ENCODE measurements at places on chromosomes 7 and 10.

DNA sequence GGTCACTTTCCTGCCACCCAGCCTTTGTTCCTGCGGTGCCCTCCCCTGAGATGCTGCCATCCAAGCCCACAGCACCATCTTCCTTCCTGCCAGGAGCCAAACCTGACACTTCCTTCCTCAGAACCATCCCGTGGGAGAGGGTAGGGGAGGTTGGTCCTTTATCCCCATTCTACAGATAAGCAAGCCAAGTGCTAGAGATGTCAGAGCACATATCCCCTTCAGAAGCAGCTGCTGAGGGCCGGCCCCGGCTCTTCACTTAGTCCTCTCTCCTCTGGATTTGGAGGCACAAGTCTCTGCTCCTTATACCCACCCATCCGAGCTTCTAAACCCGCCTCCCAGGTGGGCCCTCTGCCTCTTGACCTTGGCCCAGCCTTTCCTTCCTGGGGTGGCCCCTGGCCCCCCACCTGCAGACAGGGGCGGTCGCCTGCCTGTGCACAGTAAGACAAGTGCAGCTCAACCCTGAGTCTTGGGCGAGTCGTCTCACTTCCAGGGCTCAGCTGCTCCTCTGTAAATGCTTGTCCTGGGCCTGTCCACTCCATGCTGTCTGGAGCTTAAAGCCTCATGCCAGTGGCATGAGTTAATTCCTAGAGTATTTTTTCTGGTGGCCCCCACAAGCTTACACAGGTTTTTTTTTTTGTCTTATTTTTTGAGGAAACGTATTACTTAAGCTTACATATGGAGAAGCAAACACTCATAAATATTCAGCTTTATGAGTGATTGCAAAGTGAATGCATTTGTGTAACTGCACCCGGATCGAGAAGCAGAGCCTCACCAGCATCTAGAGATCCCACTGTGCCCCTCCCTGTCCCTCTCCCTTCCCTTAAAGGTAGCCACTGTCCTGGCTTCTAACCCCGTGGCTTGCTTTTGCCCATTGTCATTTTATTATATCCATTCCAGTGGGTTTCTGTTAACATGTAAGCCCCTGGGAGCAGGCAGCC, 125.1 kb downstream of the CDH23 start:
- DNase-seq, result no peak
- no peak overlapping the region for H3K27ac ChIP-seq
- H3K4me1 ChIP-seq, result peaks cover 5% of the 10 kb centered on the region
- no peak overlapping the region for H3K4me3 ChIP-seq
- no peaks in the 10 kb centered on the region for H3K36me3 ChIP-seq

DNA sequence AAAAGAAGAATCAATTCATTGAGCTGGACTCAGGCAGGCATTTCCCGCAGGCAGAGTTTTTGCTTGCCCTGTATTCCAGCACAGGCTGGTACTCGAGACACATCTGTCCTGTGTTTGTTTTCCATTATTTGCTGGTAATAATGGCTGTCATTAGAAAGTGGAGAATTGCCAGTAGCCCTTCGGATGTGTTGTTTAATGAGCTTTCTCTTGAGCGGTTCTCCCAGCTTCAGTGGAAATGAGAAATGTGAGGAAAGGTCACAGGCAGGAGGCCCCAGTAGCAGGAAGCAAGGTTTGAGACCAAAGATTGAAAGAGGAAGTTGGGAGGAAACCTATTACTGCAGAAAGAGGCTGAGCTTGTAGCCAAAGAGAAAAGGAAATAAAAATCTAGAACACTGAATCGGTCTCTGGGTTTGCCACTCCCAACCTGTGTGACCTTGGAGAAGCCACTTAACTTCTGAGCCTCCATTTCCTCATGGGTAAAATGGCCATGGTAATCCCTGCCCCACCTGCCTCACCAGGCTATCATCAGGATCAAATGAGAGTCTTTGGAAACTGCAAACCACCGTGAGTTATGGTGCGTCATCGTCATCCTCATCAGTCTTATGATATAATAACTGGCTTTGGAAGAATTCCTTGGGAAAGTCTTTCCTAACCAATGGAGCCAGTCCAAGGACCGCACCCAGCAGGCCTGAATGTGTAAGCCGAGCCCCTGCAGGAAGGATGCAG, 67.7 kb downstream of the TACR2 start:
- no peak overlapping the region for H3K4me3 ChIP-seq
- H3K4me1 ChIP-seq, result peaks cover 8% of the 10 kb centered on the region
- no peaks in the 10 kb centered on the region for H3K36me3 ChIP-seq
- no peaks in the 10 kb centered on the region for H3K27me3 ChIP-seq
- no peak overlapping the region for H3K27ac ChIP-seq

GRCh38 chr10:14032406-14032998, 298.2 kb downstream of the FRMD4A start:
- no peaks in the 10 kb centered on the region for H3K36me3 ChIP-seq
- H3K27ac ChIP-seq, result no peak overlapping the region
- peak; percentile 61 for DNase-seq
- H3K27me3 ChIP-seq, result no peaks in the 10 kb centered on the region
- H3K4me1 ChIP-seq, result no peaks in the 10 kb centered on the region

DNA sequence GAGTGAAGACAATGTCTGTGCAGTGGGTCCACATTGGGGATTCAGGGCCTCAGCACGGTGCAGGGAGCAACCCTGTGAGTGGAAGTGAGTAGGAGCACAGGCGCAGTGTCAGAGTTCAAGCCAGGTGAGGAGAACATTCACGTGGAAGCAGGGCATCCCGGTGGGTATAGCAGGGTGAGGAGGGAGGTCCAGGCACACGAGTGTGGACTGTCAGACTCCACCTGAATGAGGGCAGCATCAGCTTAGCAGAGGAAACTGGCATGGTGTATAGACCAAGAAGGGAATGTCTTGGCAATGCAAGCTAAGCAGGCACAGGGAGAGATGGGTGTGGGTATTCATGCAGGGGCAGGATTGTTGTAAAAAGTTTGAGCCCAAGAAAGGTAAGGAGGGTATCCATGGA, 15.3 kb upstream of the LRRC72 start:
- DNase-seq, result no peak
- H3K27me3 ChIP-seq, result no peaks in the 10 kb centered on the region
- no peaks in the 10 kb centered on the region for H3K36me3 ChIP-seq

DNA sequence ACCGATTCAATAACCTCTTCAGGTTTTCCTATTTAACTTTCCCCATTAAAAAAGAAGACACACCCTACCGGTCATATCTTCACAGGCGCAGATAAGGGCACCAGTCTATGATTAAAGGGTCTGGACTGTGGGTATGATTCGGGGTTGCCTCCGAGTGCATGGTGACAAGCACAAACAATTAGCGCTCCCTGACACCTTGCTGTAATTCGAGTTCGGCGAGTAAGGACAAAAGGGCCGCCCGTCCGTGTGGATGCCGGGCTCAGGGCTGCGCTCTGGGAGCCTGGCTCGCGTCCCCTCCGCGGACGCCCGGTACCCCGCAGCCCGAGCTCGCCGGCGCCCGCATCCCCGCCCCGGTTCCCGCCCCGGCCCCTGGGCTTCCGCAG, 111.9 kb upstream of the RHEB start:
- no peaks in the 10 kb centered on the region for H3K36me3 ChIP-seq
- no peaks in the 10 kb centered on the region for H3K4me1 ChIP-seq

DNA sequence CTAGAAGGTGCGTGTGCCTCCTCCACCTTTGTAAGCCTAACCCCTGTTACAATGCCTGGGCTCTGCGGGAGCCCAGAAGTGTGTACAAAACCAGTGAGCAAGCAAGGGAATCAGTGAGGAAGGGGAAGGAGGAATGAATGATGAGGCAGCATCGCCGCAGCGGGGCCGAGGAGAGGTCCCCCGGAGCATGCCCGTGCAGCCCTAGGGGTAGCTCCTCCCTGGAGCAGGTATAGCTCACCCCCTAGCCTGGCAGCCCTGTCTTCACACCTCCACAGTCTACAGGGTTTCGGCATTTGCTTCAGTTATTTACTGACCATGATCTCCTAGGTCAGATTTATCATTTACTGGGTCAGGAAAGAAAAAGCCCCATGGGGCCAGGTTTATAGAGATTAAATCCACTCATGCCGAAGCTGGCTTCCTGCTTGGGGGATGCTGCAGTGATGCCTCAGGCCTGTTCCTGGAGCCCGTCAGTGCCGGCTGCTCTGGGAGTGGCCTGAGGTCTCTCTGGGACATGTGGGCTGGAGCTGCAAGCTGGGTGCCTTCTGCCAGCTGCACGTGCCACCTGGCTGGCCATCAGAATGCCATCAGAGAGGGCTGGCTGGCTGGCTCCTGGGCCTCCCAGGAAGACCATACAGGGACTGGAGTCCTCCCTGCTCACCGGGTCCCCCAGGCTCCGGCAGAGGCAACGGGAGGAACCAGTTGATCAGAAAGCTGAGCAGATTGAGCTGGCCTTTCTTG, 138.9 kb downstream of the GRK5 start:
- H3K27me3 ChIP-seq, result no peaks in the 10 kb centered on the region
- DNase-seq, result no peak
- no peaks in the 10 kb centered on the region for H3K36me3 ChIP-seq
- H3K4me1 ChIP-seq, result peaks cover 5% of the 10 kb centered on the region
- H3K27ac ChIP-seq, result no peak overlapping the region

DNA sequence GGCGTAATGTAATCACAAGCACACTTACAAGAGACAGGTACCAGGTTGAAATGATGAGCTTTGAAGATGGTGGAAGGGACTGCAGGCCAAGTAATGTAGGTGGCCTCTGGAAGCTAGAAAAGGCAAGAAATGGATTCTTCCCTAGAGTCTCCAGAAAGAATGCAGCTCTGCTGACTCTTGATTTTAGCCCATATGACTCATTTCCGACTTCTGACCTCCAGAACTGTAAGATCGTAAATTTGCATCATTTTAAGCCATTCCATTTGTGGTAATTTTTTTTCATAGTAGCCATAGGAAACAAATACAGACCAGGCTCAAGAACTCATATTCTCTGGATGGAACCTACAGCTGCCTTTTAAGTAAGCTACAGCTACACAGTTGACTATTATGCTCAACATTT, 315.5 kb downstream of the MAGI2 start:
- no peaks in the 10 kb centered on the region for H3K27me3 ChIP-seq
- no peaks in the 10 kb centered on the region for H3K4me1 ChIP-seq
- no peak overlapping the region for H3K27ac ChIP-seq
- no peaks in the 10 kb centered on the region for H3K36me3 ChIP-seq
- DNase-seq, result no peak

DNA sequence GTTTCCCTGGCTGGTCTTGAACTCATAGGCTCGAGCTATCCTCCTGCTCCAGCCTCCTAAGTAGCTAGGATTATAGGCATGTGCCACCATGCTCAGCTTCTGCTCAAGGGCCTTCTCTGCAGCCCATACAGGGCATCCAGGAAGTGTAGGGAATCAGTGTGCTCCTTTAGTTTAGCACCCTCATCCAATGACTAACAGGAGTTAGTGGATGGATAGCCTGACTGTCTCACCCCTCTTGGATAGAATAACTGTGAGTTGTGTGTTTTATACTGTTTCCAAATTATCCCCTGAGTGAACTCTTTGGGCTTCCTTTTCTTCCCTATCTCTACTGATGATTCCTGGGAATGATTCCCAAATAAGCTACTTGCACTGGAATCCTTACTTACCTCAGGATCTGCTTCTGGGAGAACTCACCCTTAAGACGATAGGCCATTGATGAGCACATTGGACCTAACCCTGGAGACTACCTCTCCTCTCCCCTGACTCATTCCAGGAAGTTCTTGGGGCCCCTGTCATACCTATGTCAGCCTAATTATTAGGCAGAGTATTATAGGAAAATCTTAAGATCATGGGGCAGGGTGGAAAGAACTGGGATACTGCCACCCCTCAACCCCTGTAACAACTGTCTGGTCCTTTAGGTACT, 18.5 kb downstream of the STRIP2 start:
- H3K27me3 ChIP-seq, result no peaks in the 10 kb centered on the region
- no peak overlapping the region for H3K27ac ChIP-seq
- no peaks in the 10 kb centered on the region for H3K4me1 ChIP-seq
- no peak for DNase-seq
- no peak overlapping the region for H3K4me3 ChIP-seq

DNA sequence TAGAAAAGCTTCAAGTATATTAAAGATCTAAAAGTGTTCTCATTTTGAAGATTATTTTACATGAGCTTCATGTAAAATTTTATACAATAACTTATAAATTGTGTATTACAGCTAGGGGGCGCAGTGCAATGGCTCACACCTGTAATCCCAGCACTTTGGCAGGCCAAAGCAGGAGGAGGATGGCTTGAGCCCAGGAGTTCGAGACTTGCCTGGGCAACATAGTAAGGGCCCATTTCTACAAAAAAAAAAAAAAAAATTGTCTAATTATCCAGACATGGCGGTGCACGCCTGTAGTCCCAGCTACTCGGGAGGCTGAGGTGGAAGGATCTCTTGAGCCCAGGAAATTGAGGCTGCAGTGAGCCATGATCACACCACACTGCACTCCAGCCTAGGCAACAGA, 16.6 kb downstream of the ACBD5 start:
- no peak overlapping the region for H3K4me3 ChIP-seq
- no peak overlapping the region for H3K27ac ChIP-seq
- no peaks in the 10 kb centered on the region for H3K27me3 ChIP-seq
- no peaks in the 10 kb centered on the region for H3K4me1 ChIP-seq

DNA sequence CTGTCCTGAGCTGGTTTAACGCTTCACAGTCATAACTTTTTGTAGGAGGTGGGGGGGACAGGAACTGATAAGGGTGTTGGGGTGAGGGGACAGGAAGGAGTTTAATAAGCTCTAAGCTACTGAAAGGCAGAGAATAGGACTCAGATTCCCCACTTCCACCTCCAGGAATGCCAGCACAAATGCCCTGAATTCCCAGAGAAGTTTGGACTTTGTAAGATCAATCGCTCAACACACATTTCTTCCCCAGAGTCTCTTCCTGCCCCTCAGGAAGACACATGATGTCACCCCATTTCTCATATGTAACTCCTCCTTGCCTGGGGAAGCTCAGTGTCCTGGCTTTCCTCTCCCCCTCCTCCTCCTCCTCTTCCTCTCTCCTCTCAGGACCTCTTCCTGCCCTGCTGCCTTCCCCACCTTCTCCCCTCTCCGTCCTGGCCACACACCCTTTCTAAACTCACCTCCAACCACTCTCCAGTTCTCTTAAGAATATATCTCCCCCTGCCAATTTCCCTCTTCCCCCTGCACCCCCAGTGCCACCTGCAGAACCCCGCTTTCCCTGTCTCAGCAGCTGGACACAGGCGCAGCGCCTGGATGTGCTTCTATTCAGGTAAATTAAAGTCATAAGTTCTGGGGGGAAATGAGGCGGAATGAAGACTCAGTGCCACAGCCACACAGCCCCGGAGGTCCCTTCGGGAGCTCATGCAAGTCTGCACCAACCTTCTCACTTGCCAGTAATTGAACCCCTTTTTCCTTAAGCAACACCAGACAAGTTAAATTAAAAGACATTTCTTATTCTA, 5.3 kb upstream of the LOXL4 start:
- no peak overlapping the region for H3K27ac ChIP-seq
- H3K36me3 ChIP-seq, result no peaks in the 10 kb centered on the region
- H3K4me3 ChIP-seq, result no peak overlapping the region
- no peaks in the 10 kb centered on the region for H3K27me3 ChIP-seq
- DNase-seq, result no peak
- H3K4me1 ChIP-seq, result peaks cover 14% of the 10 kb centered on the region

DNA sequence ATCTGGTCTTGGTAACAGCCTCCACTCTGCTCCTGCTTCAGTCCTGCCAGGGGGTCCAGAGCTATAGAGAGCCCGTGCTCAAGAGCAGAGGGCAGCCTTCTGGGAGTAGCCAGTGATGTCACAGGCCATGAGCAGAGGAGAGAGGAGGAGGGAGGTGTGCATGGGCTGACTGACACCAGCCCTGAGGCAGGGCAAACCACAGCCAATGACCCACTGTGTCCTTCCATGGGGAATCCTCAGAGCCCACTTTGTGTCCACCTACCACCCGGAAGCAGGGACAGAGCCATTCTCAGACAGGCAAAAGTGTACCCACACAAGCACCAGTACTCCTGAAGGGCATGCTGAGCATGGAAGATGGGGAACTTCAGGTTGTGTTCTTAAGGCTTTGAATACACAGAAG, at the start of gene PAX4:
Gene PAX4, minus strand, starts transcription at position 101 of the 400 bp plus-strand sequence. CDS start 2,214 bp downstream, outside the sequence.
- DNase-seq, result no peak
- H3K36me3 ChIP-seq, result no peaks in the 10 kb centered on the region
